ENCODE measurements at places on chromosomes 6 and 20.

DNA sequence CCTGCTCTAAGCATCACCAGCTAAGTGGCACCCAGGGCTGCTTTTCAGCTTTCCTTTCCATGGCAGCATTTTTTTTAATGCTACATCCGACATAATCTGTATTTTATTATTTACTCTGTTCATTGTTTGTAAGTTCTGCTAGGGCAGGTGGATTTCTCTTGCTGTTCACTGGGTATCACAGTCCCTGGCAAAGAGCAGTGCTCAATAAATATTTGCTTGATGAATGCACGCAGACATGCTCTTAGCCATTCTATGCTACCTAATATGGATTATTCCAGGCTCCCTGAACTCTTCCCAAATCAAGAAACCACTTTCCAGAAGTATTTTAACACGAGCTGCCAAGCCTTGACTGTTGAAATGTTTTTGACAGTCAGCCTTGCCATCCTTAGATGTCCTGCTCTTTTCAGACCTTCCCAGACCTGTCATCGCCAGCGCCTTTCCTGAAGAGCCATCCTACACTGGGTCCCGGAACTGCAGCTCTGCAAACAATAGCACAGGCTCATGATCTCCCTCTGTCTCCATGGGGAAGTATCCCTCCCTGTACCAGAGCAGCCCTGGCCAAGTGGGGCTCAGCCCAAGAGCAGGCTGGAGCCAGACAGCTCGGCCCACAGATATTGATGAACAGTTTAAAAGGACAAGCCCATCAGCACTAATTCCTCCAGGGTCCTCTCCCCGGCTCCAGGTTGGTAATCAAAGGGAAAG, 136.5 kb upstream of the CDH4 start:
- DNase-seq: no peak

GRCh38 chr6:111894272-111894671, 21.0 kb upstream of the FYN start:
- no peak for DNase-seq

GRCh38 chr6:90849686-90850085, 262.8 kb upstream of the MAP3K7 start:
- no peak for DNase-seq

GRCh38 chr6:121549736-121550135, 114.3 kb downstream of the GJA1 start:
- DNase-seq: no peak

DNA sequence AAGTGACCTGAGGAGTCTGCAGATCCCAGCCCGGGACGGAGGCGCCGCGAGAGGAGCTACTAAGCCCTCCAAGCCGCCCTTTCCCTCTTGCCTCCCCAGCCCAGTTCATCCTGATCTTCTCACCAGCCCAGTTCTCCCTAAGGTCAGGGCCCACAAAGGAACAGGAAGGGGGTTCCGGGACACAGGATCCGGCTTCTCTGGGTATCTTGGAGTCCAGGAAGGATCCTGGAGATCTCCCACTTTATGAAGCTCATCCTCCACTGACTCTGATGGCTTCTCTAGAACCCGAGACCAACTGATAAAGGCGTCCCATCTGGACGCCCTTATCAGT, 36.9 kb upstream of the HLA-C start:
- DNase-seq: no peak

GRCh38 chr6:147648916-147649315, 140.4 kb downstream of the SAMD5 start:
- no peak for DNase-seq

GRCh38 chr6:44636561-44637248, 249.2 kb downstream of the CDC5L start:
- DNase-seq: no peak

GRCh38 chr20:42894483-42894882, 295.2 kb downstream of the PTPRT start:
- no peak for DNase-seq

GRCh38 chr6:54315656-54316055, 7.4 kb downstream of the TINAG start:
- DNase-seq: no peak

GRCh38 chr6:135266675-135267074, 85.6 kb downstream of the MYB start:
- no peak for DNase-seq

GRCh38 chr20:48892891-48893290, 28.6 kb upstream of the ARFGEF2 start:
- DNase-seq: no peak

- DNase-seq: no peak
These were observed 133.2 kb upstream of the PTPN1 start for GRCh38 chr20:50376888-50377459.

- DNase-seq: no peak
These were observed 152.1 kb upstream of the RNF24 start for GRCh38 chr20:4167261-4168021.

GRCh38 chr6:115898246-115898645, 162.4 kb downstream of the FRK start:
- no peak for DNase-seq

- no peak for DNase-seq
These were observed 251.0 kb downstream of the SYNE1 start for GRCh38 chr6:152386131-152386530.

DNA sequence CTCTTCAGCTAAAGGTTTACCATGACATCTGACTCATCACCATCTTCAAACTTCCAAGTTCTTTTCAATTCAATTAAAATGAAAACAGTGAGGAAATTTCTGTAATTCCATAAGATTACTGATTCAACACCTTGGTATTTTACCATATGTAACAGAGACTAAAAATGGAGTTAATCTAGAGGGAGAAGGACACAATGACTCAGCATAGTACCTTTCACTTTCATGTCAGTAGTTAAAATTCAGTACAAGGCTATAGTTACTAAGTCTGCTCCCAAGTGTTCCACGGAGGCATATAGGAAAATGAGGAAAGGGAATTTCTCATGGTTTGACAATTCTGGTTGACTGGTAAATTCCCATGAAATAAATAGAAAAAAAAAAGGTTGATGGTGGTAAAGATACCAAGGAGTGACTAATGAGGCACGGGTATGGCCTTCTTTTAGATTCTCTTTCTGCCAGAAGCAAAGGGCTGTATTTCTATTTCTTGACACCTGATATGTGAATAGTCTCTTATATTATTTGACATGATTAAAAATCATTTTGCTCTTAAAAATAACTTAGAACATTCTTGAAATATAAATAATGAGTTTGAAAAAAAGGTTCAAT, 526.7 kb upstream of the ADGRB3 start:
- DNase-seq: no peak

- no peak for DNase-seq
These were observed 21.6 kb downstream of the CMTR1 start for GRCh38 chr6:37454420-37455140.

DNA sequence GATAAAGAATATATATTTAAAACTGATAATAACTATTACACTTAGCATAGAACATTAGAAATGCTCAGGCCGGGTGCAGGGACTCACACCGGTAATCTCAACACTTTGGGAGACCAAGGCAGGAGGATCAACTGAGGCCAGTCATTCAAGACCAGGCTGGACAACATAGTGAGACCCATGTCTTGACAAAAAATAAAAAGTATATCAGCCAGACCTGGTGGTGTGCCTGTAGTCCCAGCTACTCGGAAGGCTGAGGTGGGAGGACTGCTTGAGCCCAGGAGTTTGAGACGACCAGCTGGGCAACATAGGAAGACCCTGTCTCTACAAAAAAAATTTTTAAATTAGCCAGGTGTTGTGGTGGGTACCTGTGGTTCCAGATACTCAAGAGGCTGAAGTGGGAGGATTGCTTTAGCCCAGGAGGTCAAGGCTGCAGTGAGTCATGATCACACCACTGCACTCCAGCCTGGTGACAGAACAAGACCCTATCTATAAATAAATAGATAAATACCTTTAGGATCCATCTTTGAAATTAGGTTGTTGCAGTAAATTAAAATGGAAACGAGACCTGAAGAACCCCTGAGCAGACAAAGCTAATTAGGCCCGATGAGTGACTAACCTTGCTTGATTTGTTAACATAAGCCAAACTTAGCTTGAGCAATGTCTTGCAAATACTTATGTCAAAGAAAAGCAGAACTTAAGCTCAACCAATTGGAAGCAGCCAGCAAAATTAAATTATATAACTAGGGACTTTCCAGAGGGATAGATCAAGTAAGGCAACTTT, 75.8 kb upstream of the E2F3 start:
- no peak for DNase-seq

DNA sequence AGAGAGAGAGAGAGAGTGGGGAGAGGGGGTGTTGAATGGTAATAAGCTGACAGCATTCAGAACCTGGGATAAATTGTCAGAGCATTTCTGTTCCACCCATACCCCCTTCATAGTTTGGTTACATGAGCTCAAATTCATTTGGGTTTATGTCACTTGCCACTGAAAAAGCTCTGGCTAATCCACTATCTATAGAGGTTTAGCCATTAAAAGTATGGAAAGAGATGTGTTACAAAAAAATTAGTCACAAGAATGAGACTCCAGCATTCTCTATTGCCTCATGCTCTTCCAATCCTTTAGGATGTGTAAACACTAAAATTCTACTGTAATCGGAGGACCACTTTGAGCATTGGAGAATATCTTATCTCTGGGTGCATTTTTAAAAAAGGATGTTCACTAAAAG, 297.6 kb upstream of the TCF21 start:
- DNase-seq: no peak

- no peak for DNase-seq
These were observed 13.5 kb upstream of the RAB5IF start for GRCh38 chr20:36591854-36592641.

DNA sequence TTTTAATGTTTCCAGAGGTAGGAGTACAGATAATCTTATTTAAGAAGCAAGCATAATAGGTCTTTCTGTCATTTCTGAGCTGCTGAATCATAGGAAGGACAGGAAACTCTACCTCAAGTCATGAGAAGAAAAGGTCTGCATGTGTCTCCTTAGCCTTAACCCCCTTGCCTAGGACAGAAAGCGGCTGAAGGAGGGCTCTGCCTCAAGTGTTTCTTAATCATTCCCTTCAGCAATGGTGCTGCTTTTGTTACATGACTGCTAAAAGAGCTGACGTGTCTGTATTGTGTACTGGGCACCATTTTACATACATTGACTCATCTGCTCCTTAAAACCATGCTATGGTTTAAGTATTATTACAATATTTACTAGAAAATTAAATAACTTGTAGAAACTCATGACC, 564.0 kb upstream of the AGPAT4 start:
- DNase-seq: no peak

Measured in epithelial cell of proximal tubule (primary cell).